ENCODE measurements at places on chromosomes 3 and 15.

- no peak for DNase-seq
Measured at GRCh38 chr3:72657666-72658065, 190.6 kb downstream of the SHQ1 start.

DNA sequence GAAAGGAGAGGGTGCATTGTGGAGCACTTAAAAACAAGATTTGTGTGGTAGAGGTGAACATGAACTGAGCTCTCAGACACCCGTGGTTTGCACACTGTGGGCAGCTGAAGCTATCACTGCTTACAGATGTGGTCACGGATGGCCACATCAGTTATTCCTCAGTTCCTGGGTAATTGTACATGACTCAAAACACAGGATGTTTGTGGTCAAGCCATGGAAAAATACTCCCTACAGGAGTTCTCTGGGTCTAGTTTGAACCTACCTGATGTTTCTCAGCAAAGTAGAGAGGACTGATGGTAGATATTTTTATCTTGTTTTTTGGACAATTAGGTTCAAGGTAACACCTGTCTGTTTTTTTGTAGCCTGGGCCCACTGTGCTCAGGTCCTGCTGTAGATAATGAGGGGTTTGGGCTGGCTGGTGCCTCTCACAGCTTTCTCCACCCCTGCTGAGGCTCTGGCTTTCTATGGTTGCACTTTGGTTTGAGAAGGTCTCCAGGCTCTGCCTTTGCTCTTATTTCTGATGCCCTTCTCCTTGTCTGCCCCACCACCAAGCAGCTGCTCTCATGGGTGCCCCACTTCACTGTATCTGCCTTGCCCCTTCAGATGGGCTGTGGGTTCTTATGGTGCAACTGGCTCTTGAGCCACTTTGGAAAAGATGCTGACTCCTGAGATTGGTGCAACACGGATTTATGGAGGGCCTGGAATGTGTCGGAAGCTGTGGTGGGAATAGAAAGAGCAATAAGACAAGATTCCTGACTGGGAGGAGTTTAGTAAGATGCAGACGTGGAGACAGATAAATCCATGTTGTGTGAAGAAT lies 40.1 kb downstream of the CDCP1 start:
- DNase-seq: peak; percentile 83

DNA sequence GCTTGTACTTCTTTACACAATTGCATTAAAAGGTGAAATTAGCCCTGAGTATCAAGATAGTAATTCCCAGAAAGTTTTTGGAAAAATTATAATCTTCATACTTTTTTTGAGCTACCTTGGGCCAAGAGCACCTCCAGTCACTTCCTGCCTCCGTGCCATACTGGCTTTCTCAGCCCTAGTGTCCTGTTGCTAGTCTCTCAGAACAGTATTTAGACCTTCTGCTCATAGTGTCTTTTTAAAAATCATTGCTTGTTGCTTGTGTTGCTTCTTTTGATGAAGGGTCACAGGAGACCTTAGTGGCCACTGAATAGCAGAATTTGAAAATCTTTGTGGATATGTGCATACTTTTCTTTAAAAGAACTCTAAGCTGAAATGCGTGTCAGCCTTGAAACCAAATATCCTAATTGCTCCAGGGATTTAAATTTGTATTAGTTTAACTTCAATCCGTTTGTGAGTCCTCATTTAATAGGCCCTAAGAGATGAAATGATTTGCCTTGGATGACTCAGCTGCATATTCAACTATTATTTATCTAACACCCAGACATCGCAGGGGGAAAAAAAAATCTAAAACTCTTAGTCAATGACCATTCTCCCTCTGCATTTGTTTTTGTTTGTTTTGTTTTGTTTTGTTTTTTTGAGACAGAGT lies 29.1 kb upstream of the LXN start:
- DNase-seq: peak; percentile 61

GRCh38 chr15:61364871-61365270 lies 135.8 kb upstream of the RORA start:
- DNase-seq: no peak

DNA sequence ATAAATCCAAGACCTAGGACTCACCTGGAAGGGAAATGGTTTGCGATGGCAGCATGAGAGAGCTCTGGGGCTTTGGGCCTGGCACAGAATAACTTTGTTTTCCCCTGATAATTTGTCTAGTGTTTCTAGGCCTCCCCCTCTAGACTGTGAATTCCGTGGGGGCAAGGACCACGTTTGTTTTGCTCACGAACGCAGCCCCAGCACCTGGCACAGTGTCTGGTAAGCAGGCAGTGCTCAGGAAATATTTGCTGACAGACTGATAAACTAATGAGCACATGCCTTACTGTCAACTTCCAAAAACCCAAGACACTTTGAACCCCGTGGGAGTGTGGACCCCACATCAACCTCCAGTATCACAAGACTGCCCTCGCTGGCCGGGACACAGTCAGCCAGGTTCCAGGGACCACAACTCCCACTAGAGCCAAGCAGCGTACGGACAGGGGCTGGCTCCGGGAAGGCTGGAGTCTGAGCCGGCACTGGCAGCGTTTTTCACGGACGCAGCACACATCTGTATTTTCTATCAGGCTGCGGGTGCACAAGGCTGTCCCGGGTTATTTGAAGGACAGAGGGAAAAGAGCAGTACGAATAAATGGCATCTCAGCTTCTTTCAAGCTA lies 146.5 kb downstream of the XXYLT1 start:
- no peak for DNase-seq

GRCh38 chr15:51757450-51757849 lies 6.1 kb downstream of the TMOD2 start:
- DNase-seq: no peak

DNA sequence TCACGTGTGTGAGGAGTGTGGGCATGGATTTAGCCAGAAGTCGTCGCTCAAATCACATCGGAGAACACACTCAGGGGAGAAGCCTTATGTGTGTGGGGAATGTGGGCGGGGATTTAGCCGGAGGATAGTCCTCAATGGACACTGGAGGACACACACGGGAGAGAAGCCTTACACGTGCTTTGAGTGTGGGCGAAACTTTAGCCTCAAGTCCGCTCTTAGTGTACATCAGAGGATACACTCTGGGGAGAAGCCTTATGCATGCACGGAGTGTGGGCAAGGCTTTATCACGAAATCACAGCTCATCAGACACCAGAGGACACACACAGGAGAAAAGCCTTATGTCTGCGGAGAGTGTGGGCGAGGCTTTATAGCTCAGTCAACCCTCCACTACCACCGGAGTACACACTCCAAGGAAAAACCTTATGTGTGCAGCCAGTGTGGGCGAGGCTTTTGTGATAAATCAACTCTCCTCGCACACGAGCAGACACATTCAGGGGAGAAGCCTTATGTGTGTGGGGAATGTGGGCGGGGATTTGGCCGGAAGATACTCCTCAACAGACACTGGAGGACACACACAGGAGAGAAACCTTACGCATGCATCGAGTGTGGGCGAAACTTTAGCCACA lies 28.1 kb downstream of the ZNF589 start:
- no peak for DNase-seq

GRCh38 chr3:11847607-11848006 lies 922 bp upstream of the TAMM41 start:
- DNase-seq: no peak

- DNase-seq: no peak
Measured at GRCh38 chr3:70359711-70360110, 47.3 kb upstream of the MDFIC2 start.

DNA sequence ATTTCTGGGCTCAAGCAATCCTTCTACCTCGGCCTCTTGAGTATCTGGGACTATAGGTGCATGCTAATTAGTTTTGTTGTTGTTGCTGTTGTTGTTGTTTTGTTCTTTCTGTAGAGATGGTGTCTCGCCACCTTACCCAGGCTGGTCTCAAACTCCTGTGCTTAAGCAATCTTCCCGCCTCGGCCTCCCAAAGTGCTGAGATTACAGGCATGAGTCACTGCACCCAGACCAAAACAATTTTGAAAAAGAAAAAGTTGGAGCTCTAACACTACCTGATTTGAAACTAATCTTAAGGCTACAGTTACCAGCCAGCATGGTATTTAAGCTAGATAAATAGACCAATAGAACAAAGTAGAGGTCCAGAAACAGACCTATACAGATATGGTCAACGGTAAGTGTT lies 29.8 kb downstream of the KPNA1 start:
- peak; percentile 65 for DNase-seq

DNA sequence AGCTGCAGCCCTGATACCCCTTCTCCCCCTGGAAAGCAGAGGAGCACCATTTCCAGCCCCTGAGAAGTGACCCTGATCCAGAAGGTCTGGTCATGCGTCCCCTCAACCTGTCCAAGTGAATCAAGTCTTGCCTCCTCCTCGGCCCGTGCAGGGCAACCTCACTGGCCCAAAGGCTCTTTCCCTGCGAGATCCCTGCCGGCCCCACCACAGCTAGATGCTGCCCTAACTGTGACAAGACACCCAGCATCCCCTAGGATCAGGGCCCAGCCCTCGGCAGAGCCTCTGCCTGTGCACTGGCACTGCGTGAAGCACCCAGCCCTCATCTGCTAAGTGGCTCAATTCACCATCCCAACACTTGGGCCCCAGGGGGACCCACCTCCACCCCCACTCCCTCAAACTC lies 155.1 kb downstream of the NUP210 start:
- no peak for DNase-seq

DNA sequence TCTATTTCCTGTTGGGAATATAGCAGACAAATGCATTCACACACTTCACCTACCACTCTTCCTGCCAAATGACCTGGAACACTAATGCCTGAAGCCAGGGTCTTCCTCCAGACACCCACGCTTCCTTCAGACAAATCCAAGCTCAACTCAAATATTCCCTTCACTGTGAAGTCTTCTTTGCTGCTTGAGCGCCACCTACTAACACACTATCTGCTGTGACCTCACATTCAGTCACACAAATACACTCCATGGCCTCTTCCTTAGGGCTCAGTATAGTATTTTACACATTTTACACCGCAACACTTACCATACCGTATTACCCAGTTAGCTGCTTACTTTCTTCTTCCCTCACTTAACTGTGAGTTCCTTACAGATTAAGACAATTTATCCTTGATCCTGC lies 149.4 kb downstream of the SHOX2 start:
- no peak for DNase-seq

DNA sequence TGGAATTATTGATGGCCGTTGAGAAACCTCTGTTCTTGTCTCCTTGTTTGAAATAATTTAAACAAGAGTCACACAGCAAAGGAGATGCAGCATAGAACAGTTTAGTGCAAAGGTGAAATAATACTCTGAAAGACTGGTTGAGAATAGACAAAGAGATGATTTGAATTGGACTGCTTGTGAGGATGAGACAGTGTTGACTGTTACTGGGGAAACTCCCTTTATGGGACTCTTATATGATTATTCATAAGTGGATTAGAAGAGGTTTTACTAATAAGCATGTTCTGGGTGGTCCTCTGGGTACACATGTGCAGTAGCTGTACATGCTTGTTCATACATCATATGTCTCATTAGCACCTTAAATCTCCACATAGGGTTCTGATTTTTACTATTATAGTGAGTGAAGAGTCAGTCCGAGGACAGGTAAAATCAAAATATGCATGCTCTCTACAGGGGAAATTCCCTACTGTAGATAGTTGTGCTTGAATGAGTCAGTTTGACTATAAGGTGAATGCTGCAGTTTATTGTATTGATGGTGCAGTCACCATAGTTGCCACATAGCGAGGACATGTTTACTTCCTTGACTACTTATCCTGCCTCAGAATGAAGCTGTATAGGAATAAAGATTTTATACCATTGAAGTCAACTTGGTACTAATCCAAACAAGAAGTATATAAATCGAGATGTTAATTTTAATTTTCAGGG lies 498.7 kb downstream of the CNTN6 start:
- DNase-seq: no peak

DNA sequence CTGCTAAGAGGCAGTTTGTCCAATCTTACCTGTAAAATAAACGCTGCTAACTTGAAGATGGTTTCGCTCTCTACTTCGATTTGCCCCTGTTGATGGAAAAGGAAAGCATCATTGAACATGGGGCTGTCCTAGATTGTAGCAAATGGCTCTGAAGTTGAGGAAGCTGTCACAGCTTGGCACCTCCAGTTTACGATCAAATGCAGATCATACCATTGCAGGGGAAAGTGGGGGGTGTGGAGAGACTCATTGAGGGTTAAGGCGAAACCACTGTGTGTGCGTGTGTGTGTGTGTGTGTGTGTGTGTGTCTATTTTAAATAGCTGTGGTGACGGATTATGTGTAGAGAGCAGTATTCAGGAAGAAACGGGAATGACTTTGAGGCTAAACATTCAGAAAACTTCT lies 127.6 kb upstream of the LMOD3 start:
- DNase-seq: no peak

- no peak for DNase-seq
Measured at GRCh38 chr3:61683549-61684236, 122.3 kb downstream of the PTPRG start.

DNA sequence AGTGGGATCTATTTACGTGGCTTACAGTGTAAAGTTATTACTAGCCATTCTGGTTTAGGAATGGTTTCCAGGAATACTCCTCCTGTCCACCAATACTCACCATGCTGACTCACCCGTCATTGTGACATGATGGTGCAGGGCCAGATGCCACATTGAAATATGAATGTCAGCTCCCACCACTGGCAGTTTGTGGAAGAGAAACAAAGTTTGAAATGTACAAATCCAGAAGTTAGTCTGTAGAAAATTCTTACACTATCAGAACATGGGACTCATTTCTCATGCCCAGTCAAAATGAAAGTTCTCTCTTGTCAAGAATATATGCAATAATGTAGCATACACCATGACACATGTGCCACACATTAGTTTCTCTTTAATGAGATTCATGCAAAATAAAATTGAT lies 14.4 kb upstream of the TSPAN3 start:
- peak; percentile 49 for DNase-seq

DNA sequence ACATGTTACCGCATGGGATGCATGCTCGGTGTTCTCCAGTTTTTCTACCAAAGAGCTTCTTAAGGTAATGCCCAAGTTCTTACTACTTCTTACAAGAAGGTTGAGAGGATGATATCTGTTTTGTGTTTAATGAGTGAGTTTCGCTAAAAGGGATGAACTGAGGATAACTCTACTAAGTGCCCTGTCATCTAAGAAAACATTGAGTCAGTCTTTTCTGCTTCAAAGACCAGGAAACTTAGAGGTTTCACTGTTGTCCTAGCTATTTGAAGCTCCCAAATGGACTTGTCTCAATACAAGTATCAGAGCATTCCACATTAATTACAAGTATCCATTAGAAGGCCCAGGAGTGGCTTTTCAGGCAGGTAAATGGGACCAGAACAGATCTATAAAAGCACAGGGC lies 296.2 kb downstream of the KBTBD8 start:
- DNase-seq: no peak

DNA sequence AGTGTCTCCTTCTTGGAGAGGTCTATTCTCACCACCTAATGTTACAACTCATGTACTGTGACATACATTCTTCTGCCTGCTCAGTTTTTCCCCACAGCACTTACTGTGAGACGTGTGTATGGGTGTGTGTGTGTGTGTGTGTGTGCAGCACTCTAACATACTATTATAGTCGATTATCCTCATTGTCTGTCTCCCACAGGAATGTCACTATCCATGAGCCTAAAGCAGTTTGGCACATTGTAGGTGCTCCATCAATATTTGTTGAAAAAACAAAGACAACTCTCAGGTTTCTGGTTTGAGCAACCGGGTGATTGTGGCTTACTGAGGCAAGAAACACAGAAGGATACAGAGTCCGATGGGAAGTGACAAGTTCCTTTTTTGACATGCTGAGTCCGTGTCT lies 8.6 kb upstream of the ZNF148 start:
- DNase-seq: no peak

- no peak for DNase-seq
Measured at GRCh38 chr3:31452495-31453106, 80.1 kb upstream of the STT3B start.
